ENCODE measurements at places on chromosomes 16 and 17.
A peak's percentile ranks its signal among the peaks of the same experiment; 100 is the strongest.

DNA sequence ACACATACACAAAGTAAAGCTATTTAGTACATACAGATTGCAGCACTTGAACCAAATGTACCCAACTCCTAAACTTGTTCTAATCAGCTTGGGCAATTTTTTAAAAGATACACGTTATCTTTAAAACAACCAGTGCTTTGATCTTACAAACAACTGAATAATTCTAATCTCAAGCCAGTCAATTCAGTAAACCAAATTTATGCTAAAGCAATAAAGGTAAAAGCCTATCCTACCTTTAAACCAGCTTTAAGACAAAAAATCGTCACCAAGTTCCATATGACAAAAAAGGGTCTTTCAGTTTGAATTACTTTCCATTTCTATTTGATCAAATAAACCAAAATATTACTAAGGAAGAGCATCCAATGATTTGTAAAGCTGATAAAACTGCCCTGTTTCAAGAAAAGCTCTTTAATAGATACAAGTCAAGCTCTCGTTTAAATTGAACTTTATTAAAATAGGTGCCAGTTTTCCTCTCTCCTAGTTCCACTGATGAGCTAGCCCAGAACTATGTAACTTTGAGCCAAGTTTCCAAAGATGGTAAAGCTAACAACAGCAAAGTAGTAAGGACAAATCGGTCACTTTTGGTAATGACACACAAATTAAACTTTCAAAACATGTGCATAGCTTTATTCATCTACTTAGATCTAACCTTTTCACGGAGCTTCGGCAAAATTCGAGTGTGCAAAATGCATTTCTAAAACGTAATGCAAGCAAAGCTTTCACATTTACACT lies 10.2 kb downstream of the CRYBA1 start:
- no peak for DNase-seq

DNA sequence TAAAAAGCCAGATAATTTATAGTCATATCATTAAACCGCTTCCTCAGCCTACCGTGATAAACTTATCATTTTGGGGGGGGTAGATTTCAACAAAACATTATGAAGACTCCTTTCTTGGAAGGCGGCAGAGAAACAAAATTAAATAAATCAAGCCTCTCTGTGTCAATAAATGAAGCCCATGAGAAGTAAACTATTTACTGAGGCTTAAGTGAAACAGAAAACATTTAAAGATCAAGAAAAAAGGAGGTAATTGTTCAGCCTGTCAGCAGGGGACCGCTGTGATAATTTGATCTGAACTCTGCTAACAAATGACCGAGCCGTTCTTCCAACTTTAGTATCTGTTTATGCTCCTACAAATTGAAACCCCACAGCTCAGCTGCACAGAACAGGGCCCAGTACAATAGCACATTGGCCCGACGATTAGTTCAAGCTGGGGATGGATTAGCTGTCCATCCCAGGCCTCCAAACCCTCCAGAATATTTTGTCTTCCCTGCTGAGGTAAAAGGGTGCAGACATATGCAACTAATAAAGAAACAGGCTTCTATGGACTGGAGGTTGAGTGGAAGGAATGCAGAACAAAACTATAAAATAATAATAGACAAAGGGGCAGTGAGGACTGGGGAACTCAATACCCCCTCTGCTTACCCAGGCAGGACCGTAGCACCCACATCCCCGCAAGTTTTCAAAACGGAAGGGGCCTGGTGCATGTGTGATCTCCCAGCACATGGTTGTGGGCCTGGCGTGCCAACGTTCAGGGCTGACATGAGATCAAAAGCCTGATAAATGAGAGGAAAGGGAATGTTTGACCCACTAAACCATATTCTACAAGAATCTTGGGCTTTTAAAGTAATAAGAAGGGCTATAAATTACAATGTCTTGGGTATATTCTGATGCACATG lies 298.1 kb upstream of the IRX5 start:
- no peak for DNase-seq

DNA sequence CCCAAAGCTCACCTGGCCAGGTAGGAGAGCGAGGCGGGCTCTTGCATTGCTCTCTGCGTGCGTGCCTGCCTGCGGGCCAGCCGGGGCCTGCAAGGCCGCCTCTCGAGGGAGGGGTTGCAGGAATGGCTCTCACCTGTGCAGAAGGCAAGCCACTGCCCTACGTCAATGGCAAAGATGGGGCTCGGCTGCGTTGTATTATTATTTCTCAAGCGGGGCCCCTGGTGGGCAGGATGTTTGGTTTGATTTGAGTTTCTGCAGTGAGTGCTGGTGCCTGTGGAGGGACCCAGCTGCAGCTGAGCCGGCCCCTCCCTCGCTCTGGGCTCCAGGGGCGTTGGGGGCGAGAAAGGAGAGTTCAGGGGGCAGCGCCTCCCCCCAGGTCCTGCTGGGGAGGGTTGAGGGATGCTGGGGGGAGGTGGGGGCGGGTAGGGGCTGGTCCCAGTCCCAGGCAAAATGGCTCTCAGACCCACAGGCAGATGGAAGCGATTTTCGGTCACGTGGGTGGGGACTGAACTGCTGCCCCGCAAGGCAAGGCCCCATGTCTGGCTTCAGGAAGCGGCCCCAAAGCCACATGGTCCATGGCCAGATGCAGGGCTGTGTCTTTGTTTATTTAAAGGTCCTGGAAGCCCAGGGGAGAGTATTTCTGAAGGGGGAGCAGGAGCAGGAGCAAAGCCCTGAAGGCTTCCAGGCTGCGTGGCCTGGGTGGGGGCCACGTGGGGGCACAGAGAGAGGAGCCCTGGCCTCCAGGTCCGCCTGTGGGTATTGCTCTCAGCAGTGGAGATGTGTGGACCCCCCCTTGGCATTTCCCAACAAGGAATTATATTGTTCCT lies 338.8 kb downstream of the SEC14L1 start:
- DNase-seq, result peak; percentile 81

DNA sequence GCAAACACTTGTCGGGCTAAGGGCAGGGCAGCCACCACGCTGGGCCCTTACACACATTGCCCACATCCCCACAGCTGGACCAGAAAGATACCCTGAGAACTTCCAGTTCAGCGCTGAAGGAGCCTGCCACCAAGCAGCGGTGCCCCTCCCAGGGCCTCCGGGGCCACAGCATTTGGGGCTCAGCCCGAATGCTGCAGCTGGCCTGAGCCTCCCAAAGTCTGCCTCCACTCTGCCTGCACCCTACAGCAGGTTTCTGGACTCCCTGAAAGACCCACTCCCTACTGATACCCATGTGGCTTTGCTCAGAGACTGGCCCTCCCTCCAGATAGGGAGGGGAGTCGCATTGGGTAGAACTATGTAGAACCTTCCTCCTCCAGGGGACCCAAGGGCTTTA lies 1.5 kb downstream of the MCRIP1 start:
- DNase-seq, result no peak

GRCh38 chr17:74325376-74325742 lies 667 bp upstream of the KIF19 start:
- no peak for DNase-seq

DNA sequence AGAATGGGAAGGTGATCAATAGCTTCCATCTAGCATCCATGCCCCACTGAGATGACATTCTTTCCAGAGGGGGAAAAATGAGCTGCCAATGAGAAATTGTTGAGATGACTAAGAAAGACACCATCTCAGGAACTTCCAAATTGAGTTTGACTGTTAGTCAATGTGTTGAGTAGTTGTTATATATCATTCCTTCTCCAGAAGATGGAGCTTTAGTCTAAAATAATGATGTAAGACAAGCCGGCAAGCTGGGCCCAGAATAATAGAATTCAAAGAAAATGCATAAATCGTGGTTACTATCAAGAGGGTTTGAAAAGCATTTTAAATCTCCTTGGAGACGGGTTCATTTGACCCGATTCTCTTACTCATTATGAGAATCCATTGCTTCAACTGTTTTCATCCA lies 71.0 kb upstream of the ATF7IP2 start:
- DNase-seq, result no peak

GRCh38 chr16:22321340-22322001 lies 24.3 kb downstream of the POLR3E start:
- peak; percentile 60 for DNase-seq

GRCh38 chr17:14784997-14785696 lies 480.0 kb downstream of the PMP22 start:
- no peak for DNase-seq

GRCh38 chr17:17729620-17730249 lies 48.5 kb downstream of the RAI1 start:
- DNase-seq, result peak; percentile 23

- DNase-seq, result no peak
These were observed 168.1 kb downstream of the ZFHX3 start for GRCh38 chr16:72879846-72880245.

DNA sequence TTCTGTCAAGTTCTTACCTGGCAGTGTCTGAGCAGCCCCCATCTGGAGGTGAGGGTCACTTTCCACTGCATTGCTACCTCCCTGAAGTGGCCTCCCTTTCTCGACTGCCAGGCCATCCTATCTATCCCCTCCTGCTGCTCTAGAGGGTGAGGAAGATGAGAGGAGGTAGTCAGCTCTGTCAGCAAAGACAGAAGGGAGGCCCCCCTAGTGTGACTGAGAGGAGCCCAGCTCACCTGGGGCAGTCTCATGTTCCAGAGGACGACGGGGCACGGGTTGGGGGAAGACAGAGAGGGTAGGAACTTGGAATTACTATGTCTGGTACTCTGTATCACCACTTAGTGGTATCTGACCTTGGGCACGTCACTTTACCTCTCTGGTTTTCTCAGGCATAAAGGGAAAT lies 22.0 kb downstream of the MYO19 start:
- DNase-seq, result no peak

DNA sequence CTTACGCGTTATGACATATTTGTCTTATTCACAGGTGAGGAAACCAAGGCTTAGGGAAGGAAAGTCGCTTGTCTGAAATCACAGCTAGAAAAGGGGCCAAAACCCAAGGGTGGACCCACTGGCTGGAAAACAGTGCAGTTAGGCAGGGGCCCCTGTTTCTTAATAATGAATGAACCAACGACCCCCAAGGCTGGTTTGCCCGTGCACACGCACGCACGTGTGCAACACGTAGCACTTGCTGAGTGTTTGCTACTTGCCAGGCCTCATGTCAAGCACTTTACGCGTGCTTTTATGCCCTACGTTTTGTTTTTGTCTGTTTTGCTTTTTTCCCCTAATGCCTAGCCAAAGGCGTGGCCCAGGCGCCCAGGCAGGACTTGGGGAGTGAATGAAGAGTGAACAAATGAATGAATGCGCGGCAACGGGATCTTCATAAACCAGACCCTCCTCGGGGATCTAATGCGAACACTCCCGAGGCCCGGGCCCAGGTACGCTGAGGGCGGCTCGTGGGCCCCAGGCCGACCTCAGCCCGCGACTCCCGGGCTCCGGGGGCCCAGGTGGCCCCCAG lies 571 bp upstream of the USP10 start:
- DNase-seq, result no peak

DNA sequence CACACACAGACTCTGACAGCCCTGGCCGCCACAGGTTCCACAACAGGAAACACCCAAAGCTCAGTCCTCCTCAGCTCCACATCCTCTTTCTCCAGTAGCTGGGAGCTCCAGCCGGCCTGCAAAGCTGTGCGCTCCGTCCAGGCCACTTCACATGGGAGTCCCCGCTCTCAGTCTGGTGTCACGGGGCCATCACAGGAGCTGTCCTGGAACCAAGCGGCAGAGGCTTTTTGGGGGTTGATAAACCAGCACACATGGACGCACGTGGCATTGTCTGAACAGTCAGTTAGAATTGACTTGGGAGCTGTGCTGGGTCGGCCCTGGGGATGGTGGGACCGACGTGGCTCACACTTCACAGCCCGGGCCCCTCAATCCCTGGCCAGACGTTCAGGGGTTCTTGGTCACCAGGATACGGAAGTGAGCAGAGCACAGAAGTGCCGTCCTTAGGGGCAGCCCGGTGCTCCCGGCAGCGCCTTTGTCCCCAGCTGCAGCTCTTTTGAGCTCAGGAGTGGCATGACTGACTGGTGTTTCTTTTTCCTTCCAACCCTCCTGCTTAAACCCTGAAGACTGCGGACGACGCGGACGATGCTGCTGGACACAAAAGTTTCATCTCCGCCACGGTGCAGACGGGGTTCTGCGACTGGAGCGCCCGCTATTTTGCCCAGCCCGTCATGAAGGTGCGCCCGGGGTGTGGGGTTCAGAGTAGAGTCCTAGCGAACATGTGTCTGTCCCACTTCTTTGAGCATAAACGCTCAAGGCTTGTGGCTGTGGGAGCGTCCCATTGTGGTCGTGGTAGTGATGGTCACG lies 66.6 kb upstream of the CHMP6 start:
- no peak for DNase-seq

GRCh38 chr17:13888056-13888609 lies 181.2 kb upstream of the COX10 start:
- DNase-seq, result peak; percentile 34

- no peak for DNase-seq
These were observed 47.6 kb downstream of the IL21R start for GRCh38 chr16:27449434-27450195.

DNA sequence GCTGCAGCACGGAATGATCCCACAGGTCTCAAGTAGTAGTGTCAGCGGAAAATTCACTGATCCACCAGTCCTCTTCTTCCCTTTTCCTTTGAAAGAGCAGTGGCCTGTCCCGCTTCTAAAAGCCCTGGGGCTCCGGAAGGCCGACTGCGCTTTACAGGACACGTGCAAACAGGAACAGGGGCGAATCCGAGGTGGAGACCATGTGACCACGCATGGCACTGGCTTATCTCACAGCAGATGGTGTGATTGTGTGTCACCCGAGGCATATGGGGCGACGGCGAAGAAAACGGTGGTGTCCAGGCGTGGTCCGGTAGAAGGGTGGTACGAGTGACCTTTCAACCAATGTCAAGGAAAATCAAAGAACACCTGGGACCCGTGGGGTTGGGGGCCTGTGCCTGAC lies 12.0 kb upstream of the KCNJ18 start:
- no peak for DNase-seq

GRCh38 chr17:73566905-73567782 lies 77.1 kb downstream of the SDK2 start:
- DNase-seq, result no peak

DNA sequence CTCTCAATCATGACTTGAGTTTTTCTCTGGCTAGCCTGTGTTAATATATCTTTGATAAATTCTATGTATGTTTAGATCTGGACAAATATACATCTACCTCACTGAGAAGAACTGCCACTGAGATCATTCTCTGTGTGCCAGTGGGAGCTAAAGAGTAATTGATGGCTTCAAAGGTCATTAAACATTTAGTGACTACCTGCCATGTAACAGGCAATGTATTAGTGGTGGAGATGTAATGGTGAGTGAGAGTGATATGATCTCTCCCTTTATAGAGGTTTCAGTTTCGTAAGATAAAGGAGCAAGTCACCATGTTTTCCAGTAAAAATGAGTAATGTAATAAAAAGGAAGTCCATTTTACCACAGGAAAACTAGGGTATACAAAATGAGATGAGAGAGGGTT lies 235.8 kb upstream of the CDH8 start:
- peak; percentile 6 for DNase-seq

GRCh38 chr16:80557037-80557436 lies 16.2 kb downstream of the DYNLRB2 start:
- DNase-seq, result no peak

Measured in mesenchymal stem cell (in vitro differentiated cells and primary cell).